Stimulated activated CD8-positive, alpha-beta memory T cell treated with anti-CD3 and anti-CD28 coated beads, Interleukin-15, amount 100 ng/mL, for 48 hours (primary cell): ENCODE measurements at places on chromosomes 4 and X.

- no peak for DNase-seq
These were observed 58.4 kb downstream of the RXFP1 start for GRCh38 chr4:158580064-158580463.

DNA sequence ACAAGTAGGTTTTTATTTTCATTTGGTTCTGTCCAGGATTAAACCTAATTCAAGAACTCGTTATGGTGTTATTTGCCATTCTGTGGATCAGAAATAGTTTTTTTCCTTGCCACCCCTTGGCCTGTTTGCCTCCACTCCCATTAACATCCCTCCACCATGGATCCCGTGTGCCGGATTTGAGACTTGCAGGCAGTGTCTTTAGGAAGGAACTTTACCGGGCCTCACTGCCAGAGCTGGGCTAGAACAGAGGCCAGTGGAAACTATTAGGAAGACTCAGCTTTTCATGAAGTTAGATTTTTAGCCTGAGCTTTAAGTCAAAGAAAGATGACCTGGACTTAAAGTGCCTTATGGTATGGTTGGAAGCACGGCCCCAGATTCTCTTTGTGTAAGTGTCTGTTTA is 2.4 kb downstream of the KLHL2 start:
- DNase-seq = no peak

GRCh38 chrX:17535229-17535628 is 160.2 kb downstream of the NHS start:
- peak; percentile 10 for DNase-seq

DNA sequence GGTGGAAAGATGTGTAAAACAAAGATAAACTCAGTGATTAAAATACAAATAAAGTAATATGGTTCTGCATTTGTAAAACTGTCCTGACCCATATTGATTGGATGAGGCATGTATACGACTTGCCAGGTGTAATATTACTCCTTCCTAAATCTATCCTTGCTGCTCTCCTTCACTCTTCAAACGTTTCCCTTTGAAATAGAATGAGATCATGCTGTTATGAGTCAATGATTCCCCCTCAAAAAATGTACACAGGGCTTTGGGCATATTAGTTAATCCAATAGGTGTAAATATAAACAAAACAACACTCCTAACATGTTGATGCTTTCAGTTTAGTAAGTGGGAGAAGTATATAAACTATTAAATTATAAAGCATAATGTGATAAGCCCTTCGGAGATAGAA is 117.4 kb upstream of the GPM6A start:
- no peak for DNase-seq

DNA sequence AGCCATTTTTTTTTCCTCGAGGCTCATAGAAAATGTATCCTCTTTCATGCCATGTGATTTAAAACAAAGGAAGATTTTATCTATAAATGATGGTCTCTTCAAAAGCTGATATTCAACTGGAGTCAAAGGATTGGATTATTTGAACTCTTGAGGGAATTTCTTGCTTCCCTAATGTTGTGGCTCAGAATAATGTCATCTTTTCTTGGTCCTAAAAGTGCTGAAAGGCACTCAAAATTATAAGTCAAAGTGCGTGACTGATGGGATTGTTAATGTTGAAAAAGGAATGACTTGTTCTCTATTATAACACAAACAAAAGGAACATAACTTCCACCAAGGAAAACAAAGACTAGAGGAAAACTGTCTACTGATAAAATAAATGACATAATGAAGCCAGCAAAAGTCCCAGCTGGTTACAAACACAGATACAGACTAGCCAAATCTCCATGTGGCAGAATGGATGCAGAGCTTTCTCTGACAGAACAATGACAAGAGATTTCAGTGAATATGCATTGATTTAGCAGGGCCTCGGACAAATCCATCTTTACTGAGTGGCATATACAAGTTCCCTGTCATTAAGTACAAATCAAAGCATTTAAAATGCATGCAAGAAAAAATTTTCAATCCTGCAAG is 552.6 kb downstream of the GBA3 start:
- no peak for DNase-seq

DNA sequence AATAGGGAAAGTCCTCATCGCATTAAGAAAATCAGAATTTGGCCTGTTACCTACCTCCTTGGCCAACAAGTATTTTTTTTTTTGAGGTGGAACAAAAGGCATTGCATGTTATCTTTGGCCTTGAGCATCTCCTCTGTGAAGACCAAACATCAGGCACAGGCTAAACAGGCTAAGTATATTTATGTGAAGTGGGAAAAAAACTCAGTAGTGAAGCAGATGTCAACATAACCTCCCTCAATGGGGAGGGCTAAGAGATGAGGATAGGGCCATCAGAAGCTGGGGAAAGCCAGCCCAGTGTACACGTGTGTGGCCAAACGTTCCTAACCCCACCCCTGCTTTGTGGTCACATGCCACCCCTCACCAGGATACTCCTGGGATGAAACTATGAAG is 102.5 kb downstream of the FNIP2 start:
- DNase-seq = no peak

DNA sequence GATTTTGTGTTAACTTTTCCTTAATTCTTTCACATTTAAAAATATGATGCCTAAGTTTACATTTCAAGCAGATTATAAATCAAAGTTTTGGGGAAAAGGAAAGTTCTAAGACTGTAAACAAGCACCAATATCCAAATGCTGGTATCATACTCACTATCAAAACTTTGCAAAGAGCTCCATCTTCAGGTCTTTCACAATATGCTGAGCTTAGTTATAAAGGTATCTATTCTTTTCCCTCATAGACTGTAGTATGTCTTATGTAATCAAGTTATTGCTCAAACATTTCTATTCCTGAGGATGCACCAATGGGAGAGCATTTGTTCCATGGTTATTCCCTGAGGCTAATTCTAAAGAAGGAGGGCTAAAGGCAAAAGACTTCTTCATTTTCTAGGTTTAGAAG is 207.9 kb upstream of the FAM241A start:
- DNase-seq = no peak

- DNase-seq = no peak
These were observed 72.9 kb upstream of the GUCY1A1 start for GRCh38 chr4:155593793-155594192.

DNA sequence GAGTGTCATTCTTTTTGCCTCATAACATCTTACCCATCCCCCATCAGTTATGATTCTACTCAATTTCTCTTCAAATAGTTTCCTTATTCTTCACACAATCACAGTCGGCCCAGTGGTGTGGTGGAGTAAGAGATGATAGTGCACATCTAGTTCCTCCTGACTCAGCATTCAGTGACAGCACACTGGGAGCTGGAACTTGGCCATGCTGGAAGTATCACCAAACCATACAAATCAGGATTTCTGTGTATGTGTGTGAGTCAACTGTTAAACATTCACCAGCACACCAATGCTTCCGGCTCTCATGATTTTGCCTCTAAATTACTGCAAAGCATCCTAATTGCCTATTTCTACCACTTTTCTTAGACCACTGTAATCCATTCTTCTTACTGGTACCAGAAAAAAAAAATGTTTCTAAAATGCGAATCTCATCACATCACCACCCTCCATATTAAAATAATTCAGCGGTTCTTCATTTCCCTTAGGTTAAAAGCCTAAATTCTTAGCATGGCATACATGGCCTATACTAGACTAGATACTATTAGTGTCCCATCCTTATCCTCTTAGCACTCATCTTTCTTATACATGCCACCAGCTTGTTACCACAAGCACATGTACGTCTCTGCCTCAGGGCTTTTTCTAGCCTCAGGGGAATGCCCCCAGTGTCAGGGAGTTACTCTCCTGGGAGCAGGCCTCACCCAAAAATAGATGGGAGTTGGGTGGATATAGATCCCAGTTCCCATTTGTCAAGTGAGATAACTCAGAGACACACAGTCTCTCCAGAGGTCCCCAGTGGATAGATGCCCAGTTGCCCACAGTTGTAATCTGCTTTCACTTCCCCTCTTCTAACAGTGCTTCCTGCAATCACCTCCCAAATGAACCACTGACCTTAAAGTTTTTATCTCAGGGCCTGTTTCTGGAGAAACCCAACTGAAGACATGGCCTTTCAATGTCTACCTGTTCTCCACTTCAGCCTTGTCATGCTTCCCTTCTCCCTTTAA is 49.2 kb upstream of the DDX53 start:
- DNase-seq = no peak

DNA sequence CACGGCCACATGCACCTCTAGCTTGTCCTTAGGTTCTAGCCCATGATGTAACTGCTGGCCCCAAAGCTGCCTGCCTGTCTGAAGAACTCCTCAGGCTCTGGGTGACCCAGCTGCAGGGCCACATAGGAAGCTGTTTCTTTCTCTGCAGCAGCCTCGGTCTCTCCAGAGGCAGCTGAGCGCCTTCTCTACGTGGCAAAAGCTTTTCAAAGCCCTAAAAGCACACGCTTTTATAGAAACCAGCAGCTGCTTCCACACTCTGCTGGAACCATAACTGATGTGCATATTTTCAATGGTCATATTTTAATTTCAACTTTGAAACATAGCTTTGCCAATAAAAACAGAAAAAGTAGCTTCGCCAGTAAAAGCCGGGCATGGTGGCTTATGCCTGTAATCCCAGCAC is 37.4 kb downstream of the FAM53A start:
- no peak for DNase-seq

GRCh38 chr4:141797966-141798365 is 161.6 kb downstream of the IL15 start:
- no peak for DNase-seq

GRCh38 chr4:156443488-156443887 is 489.8 kb upstream of the CTSO start:
- DNase-seq = no peak

DNA sequence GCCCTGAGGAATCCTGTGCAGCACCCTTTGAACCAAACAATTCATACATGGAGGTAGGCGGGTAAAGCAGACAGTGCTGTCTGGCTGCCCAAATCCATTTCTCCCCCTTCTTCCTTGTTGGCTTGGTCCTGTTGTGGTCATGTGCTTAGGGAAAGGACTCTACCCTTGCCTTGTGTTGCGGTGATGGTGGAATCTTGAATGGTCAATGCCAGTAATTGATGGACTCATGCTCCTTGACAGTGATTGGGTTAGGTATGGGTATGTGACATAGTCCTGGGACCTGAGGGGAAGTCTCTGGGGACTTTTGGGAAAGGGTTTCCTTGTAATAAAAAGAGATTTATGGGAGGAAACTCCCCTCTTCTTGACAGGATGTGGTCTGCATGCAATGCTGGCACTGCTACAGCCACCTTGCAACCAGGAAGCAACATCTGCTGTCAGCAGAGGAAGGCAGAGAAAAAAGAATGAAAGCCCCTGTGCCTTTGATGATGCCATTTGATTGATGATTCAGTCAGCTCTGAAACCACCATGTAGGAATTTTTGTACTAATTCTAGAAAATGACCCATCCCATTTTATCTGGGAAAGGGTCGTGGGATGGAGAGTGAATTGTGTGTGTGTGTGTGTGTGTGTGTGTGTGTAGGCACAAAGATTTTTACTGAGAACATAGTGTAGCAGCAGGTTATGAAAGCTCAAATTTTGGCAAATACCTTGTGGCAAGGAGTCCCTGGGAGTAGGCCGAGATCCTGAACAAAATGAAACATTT is 30.0 kb upstream of the HUWE1 start:
- DNase-seq = no peak

DNA sequence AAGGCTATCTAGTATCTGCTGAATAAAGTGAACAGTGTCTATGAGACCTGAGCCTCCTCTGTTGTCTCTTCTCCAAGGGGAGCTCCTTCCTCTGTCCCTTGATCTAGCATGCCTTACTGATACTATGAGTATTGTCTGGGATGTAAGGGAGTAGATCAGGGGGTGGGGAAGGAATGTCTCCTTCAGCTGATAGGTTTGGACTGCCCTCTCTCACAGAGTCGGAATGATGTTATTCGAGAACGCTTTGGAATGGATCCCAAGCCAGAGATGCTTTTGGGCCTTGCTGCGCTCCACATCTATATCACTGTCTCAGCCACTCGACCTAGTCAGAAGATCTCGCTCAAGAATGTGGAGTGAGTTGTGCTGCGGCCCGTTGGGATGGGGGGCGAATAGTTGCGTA is 68.3 kb upstream of the PRPS1 start:
- no peak for DNase-seq

GRCh38 chrX:149853925-149854324 is 27.1 kb upstream of the MAGEA8 start:
- DNase-seq = no peak

DNA sequence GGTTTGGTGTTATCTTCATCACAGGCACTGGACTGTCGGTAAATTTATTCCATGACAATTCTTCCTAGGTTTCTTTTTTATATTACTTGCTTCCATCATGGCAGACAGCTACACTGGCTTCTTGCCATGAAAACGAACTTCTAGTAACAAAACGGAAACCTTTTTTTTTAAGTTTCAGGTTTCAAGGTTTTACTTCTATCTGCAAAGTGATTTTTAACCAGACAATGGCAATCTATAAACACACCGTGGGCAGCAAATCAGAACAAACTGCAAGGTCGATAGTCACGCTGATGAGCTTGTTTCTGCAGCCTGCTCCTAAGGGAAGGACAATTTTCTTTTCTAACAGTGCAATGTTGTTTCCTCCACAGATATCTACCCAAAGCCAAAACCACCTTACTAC is 29.9 kb downstream of the XG start:
- DNase-seq = no peak

- no peak for DNase-seq
These were observed 56.6 kb downstream of the GRSF1 start for GRCh38 chr4:70783096-70783495.

- no peak for DNase-seq
These were observed 17.5 kb downstream of the ANKRD50 start for GRCh38 chr4:124694946-124695598.

DNA sequence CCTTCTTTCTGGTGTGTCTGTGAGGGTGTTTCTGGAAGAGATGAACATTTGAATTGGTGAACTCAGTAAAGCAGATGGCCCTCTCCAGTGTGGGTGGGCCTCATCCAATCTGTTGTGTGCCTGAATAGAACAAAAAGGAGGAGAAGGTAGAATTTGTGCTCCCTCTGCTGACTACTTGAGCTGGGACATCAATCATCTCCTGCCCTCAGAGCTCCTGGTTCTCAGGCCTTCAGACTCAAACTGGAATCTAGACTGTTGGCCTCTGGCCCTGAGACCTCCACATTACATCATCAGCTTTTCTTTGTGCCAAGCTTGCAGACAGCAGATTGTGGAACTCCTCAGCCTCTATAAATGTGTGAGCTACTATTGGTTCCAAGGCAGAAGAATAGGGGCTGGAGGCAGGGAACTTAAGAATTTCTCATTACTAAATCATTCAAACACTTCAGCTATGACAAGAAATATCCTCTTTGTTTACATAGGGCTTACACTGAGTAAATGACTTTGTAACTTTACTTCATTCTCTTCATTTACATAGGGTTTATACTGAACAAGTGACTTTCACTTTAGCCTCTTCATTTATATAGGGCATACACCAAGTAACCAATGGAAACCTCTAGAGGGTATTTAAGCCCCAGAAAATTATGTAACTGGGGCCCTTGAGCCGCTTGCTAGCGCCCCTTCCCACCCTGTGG is 86.9 kb upstream of the NWD2 start:
- DNase-seq = no peak

- DNase-seq = no peak
These were observed 64.5 kb downstream of the TENM3 start for GRCh38 chr4:182307746-182308145.
